GM04503 (cell line): ENCODE measurements at places on chromosomes 2 and 18.

GRCh38 chr2:24570225-24570624, 79.2 kb downstream of the NCOA1 start:
- DNase-seq: no peak

GRCh38 chr2:28730641-28731146, 20.9 kb upstream of the PPP1CB start:
- no peak for DNase-seq

DNA sequence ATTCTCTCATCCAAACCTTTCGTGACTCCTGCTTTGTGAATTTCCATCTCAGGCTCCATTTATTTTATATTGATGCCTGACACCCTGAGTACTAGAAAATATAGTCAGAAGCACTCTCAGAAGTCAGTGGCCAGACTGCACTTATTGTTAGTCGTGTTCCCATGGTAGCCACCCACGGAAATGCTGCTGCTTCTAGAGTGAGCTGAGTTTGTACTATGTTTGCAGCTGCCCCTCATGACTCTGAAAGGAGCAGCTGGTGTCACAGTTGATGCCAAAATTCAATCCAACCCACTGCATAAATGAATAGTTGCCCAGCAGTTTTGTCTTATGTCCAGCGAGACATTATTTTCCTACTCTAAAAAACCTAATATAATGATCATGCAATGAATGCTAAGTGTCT, 265.2 kb upstream of the SPHKAP start:
- DNase-seq: peak; percentile 11

- no peak for DNase-seq
Measured at GRCh38 chr18:74412116-74412880, 44.8 kb downstream of the DIPK1C start.

GRCh38 chr2:234951664-234952269, at the start of gene SH3BP4:
Gene SH3BP4, plus strand, starts transcription at chr2:234952017. Its CDS starts 82,986 bp downstream, at chr2:235035003.
- DNase-seq: no peak

GRCh38 chr2:17747684-17748452, 5.7 kb downstream of the SMC6 start:
- DNase-seq: no peak

- no peak for DNase-seq
Measured at GRCh38 chr2:86397986-86398385, 43.2 kb upstream of the KDM3A start.

GRCh38 chr2:38658613-38659012, 7.3 kb upstream of the GALM start:
- DNase-seq: no peak

DNA sequence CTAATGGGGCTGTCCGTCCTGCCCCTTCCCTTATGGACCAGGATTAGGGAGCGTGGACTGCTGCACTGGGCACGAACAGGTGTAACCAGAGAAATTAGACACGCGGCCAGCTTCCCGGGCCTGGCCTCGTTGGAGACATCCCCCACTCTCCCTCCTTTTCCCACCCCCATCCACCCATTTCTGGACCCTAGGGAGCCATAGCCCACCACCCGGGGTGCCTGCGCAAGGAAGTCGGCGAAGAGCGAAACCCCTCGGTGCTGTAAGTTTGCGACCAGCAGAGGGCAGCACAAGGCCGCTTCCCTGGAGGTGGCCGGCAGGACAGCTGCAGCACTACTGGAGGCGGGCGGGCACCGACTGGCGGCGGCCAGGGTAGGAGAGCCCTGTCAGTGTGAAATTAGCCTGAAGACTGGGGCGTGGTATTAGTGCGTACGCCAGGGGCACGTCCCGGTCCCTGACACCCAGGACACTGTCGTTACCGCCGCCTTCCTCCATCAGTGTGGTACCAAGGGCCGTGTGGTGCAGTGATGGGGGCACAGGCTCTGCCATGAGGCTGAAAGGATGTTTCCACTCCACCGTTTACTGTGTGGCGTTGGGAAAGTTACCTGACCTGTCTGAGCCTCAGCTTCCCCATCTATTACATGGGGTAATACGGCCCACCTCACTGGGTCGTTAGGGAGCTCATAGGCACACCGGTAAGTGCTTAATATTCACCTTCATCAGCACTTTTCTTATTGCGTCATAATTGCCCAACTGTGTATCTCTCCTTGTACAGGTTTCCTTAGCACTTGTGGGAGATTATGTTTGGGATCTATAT, 36.0 kb upstream of the CD207 start:
- no peak for DNase-seq

DNA sequence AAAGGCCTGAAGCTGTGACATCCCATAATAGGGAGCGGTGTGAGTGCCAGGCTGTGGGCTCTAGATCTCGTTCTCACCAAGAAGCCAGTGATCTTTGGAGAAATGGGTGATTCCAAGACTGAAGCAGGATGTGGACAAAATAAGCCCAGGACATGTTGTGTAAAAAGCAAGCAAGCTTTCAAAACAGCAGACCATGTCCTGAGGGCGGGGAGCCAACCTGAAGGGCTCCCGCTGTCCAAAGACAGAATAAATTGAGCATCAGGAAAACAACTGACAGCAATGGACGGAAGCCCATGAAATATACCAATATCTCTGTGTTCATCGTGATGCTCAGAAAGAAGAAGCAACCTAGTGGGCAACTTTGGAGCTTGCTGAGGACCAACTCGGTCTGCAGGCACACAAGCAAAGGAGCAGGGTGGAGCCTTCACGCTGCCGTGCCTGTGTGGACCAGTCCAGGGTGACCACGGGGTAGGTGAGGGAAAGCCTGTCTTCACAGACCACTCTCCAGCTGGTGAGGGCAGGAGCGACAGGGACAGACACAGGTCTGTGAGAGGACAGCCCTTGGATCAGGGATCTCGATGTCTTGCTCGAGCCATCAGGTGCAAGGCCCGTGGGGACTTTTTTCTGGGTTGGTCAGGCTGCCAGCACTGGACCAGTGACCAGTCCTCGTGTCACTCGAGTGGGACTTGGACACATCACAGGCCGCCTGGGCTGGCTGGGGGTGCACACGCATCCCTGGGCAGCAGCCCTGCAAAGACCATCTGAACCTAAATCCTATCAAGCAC, 21.5 kb downstream of the MTERF4 start:
- DNase-seq: no peak

- no peak for DNase-seq
Measured at GRCh38 chr18:66734451-66734850, 130.6 kb upstream of the CDH19 start.

DNA sequence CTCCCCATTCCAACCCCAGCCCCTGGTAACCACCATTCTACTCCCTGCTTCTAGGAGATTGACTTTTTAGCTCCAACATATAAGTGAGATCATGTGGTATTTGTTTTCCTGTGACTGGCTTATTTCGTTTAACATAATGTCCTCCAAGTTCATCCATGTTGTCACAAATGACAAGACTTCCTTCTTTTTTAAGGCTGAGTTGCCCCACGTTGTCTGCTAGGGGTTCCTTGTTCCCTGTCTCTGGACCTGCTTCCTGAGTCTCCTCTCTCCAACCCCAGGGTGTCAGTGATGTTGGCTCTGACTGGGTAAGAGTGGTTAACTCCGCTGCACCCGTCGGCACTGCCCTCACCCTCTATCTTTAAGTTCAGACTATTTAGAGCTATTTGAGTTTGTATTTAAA, 175.2 kb downstream of the SH3RF3 start:
- no peak for DNase-seq

DNA sequence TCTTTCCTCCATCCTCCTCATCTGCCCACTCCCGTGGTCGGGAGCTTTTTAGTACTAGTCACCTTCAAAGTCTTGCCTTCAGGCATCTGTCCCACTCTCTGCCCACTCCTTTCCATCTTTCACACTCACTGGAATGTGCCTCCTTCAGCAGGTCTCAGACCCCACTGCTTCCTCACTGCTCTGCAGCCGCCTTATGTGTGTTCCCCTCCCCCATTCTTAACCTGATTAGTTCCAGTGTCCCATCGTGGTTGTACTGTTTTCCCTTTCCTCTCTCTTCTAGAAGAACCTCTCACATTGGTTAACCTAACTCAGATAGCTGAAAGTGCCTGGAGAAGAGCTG, 3.0 kb downstream of the ARMC9 start:
- DNase-seq: no peak

GRCh38 chr2:8923183-8923582, 80.3 kb downstream of the MBOAT2 start:
- no peak for DNase-seq

DNA sequence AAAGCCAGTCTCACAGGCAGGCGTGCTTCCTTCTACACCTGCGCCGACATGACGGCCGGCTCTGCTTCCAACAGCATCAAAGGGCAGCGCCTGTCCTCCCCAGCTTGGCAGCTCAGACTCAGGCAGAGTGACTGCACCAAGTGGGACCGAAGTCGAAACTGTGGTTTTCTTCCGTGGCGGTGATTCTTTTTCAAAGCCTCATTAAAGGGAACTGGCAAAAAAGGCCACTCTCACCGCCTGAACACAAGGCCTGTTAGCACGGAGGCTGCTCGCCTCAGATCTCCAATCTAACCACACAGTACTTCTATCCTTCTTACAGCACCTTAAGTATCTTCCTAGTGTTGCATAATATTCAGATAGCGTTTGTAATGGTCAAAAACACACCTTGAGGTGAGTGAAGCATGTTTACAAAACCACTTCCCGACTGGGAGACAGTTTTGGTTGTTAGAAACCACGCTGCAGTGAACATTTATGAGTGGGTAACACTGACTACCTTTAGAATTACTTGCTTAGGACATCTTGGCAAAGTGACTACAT, 236.4 kb downstream of the HDAC4 start:
- DNase-seq: no peak

GRCh38 chr2:197310271-197310985, at the start of gene ANKRD44:
Gene ANKRD44, minus strand, starts transcription at chr2:197310780. Its CDS starts 176 bp downstream, at chr2:197310604.
- DNase-seq: peak; percentile 13

- no peak for DNase-seq
Measured at GRCh38 chr18:54957296-54957832, 1.9 kb downstream of the CCDC68 start.

GRCh38 chr2:1305342-1306013, 107.8 kb upstream of the TPO start:
- no peak for DNase-seq

DNA sequence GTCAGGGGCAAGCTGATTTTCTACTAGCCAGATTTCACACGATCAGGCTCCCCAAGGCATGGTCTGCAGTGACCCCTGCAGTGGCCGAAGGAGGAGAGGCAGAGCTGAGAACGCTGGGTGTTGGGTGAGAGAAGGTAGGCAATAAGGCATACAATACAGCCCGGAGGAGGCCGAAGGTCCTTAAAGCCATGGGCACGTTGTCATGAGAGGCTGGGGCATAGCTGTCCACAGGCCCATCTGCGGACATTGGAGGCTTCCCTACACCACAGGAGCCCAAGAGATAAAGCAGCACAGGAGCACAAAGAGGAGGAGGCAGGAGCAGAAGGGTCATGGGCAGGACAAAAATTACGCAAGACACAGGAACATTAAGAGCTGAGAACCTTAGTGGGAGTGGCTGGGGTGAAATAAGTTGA, 16.7 kb upstream of the BZW1 start:
- DNase-seq: no peak

GRCh38 chr2:140808820-140809219, 1322.0 kb downstream of the LRP1B start:
- no peak for DNase-seq

DNA sequence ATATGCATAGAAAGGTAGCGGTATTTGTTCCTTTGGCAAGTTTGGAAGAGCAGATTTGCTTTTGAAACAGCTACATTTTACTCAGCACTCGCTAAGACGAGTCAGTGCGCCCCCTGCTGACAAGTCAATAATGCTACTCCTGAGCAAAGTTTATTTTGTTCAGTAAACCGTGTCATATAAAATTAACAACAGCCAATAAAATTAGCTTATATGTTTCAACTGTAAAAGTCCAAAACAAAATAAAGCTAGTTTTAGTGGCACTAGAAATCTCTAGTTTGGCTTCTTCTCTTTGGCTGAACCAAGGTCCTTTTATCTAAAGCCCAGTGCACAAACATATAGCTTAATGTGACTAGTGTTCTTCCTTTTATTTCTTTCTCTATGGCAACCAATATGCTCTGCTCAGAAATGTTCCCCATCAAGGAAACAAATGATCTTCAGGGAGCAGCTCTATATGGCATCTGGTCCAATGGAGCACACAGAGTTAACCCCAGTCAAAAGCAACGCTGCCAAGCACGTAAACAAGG, 4.2 kb upstream of the POU3F3 start:
- no peak for DNase-seq

DNA sequence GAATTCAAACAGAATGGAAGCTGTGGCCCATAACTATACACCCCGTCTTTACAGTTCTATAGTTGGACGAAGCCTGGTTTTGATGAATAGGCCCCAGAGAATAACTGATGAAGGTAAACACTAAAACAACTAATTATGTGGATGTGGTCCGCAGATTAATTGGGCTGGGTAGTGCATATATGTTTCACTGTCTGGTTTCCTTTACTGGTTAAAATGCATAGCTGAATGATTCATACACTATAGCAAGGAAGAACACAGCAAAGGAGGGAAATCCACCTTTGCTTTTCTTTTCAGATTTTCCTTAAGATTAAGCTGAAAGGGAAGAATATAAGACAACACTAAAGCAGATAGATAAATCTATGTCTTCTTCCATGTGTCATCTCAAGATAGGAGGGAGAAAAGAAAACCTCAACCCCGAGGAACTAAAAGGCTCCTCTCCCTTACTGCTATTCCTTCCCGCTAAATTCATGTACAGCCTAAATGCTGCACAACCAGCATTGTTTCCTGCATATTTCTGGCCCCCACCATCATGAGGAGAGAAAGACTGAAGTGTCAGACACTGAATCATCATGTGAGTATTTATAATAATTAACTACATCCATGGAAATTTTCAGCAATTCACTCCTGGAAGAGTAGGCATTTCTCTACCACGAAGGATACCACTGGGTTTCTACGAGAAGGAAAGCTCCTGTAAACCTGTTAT, 297.1 kb upstream of the CCDC68 start:
- no peak for DNase-seq

GRCh38 chr18:62848946-62849345, 133.6 kb downstream of the PHLPP1 start:
- no peak for DNase-seq

DNA sequence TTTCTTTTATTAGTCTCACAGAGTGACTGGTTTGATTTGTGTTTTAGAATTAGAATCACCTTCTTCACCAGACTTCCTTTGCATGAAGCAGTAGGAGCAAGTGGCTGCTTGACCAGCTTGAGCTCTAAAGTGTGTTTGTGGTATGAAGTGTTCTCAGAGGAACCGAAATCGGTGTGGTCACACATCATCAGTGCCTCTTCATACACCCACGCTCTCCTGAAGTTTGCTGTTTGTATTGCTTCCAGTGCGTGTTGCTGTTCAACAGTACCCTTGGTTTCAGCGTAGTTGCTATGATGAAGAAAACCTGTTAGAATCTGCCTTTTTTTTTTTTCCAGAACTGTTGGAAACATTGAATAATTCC, 77.9 kb downstream of the LIMS1 start:
- no peak for DNase-seq

GRCh38 chr2:182949572-182950189, 83.2 kb upstream of the FRZB start:
- no peak for DNase-seq

DNA sequence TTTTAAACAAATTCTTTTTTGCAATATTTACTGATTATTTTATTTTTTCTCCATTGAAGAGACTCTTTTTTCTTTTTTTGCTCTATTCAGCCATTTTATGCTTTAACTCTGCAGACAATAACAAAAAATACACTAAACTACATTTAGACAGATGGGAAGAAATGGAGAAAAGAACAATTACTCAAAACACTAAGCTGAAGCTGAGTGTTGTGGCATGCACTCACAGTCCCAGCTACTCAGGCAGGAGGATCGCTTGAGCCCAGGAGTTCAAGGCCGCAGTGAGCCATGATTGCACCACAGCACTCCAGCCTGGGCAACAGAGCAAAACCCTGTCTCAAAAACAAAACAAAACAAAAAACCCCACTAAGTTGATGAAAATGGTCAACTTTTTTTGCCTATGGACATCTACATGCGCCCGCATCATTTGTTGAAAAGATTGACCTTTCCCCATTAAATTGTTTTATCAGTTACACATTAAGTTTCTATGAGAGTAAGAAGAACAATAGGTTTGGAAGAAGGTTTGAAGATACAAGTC, 43.0 kb downstream of the E2F6 start:
- DNase-seq: no peak
